Stimulated activated CD4-positive, alpha-beta T cell treated with anti-CD3 and anti-CD28 coated beads, Interleukin-15, amount 100 ng/mL, for 48 hours (primary cell): ENCODE measurements at places on chromosomes 3 and 15.

DNA sequence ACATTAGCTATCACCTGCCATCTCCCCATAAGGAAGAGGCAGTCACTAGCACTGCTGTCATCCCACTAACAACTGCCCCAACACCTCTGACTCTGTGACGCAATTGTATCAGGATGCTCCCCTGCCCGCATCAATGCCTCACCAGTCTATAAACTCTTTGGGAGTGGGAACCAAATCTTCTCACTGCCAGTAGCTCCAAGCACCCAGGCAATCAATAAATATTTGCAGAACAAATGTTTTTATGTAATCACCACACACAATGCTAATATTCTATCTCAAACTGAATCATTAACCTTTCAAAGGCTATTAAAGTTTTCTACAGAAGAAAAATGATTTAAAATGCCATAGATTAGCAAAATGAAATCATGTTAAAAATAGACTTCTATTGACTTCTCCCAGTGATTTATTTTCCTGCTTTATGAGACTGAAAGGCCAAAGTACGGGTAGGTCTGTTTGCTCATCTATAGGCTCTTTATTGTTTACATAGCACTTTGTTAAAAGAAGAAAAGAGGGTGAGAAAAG is 131.3 kb downstream of the PLD1 start:
- no peak for DNase-seq

DNA sequence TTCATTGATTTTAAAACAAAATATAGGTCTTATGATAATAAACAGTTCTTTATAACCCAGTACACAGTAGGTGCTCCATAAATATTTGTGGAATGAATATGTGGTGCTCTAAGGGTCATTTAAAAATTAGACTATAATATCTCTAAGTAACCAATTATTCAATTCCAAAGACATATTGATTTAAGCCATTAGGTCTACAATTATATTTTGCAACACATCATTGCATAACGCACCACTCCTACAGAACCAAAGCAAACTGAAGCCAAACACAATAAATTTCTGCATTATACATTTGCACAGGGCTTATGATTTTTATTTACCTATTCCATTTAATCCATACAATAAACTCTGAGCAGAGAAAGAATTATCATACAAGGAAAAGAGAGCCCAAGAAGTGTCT is 104.3 kb downstream of the ABI3BP start:
- no peak for DNase-seq

DNA sequence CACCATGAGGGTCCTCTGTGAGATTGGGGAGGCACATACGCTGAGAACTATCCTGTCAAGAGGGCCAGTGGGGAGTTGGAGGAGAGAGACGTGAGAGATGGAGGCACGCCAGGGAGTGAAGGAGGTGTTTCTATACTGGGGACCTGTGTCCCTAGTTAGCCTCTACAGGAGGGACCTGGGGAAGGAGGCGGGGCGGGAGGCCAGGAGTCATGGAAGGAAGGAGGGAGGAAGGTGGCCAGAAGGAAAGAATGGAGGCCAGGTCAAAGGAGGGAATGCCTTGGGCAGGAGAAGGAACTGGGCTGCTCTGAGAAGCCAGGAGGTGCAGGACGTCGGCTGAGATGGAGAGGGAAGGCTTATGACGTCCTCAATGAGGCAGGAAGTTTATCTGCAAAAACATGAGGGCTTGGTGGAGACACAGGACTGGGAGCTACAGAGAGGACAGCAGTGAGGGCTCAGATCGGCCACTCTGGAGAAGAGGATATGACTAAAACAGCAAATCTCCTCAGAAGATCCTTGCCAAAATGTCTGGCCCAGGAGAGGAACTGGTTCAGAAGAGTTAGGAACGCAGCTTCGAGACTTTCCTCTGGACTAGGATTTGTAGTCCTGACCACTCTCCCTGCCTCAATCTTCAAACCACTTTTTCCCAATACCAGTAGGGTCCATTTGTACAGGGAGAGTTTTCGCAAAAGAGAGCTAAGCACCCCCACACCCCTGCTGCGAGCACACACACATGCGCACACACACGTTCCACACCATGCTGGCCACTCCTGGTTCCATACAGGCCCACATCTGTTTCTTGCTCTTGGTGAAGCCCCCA is 59.9 kb downstream of the ADCY5 start:
- DNase-seq = no peak

DNA sequence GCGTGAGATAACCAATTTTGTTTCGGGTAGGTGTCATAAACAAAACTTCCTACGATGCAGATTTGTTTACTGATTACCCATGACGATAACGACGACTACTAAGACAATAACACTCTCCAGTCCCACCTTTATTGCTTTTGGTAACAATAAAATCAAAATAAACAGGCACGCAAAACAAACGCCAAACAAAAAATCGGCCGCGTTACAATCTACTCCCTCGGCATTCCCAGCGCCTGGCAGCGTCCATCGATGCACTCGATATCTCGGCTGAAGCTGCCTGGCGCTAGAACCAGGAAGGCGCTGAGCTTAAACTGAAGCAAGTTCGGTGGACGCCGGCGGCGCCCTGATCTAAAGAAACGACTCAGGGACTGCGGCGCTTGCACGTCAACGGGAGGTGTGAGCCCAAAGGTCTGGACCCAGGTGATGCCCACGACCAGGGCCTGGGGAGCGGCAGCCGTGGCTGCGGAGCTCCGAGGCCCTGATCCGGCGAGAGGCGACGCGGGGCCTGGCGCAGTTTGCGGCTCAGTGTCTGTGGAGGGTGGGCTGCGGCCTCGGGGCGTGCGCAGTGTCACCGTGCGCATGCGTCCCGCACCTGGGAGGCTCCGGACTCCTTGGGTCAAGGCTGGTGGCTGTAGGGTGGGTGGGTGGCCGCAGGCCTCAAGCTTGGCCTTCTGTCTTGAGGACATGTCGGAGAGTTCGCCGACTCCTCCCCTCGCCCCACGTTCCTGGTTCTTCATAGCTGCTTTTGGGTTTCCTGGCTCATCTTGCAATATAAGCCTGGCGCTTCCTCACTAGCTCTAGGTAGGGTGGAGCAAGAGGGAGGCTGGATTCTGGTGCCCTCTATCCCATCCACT is at the start of gene RSRC1:
TSS of gene RSRC1 (plus strand) at position 286 of the 854 bp plus-strand sequence. CDS start 12,016 bp downstream, outside the sequence.
- peak; percentile 67 for DNase-seq

- DNase-seq = no peak
These were observed 30.6 kb downstream of the CMTM7 start for GRCh38 chr3:32421991-32422859.

GRCh38 chr3:42720126-42720525 is 17.5 kb upstream of the HHATL start:
- no peak for DNase-seq

- DNase-seq = no peak
These were observed 35.1 kb downstream of the IGSF10 start for GRCh38 chr3:151425627-151426340.

- no peak for DNase-seq
These were observed 36.9 kb downstream of the GPR171 start for GRCh38 chr3:151166161-151166560.

GRCh38 chr15:101445562-101446517 is 43.7 kb downstream of the PCSK6 start:
- no peak for DNase-seq

DNA sequence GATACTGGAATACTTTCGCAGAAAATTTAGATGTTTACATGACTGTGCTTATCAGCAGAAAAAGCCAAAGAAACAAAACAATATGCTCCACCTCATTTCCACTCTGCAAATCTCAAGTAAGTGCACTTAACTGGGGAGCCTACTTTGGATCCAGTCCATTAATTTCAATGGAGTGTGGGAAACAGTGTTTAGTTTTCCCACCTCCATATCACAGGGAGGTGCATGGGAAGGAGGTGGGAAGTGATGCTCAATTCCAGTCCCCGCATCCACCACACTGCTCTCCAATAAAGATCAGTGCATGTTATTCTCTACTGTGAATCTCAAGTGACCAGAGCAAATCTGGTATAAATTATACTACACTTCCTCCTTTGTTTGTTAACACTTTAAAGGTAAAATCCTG is 2.9 kb downstream of the NEDD4 start:
- DNase-seq = no peak
